ENCODE measurements at places on chromosomes 16 and 17.

GRCh38 chr16:84207879-84208278, 16.9 kb downstream of the ADAD2 start:
- no peak for DNase-seq

DNA sequence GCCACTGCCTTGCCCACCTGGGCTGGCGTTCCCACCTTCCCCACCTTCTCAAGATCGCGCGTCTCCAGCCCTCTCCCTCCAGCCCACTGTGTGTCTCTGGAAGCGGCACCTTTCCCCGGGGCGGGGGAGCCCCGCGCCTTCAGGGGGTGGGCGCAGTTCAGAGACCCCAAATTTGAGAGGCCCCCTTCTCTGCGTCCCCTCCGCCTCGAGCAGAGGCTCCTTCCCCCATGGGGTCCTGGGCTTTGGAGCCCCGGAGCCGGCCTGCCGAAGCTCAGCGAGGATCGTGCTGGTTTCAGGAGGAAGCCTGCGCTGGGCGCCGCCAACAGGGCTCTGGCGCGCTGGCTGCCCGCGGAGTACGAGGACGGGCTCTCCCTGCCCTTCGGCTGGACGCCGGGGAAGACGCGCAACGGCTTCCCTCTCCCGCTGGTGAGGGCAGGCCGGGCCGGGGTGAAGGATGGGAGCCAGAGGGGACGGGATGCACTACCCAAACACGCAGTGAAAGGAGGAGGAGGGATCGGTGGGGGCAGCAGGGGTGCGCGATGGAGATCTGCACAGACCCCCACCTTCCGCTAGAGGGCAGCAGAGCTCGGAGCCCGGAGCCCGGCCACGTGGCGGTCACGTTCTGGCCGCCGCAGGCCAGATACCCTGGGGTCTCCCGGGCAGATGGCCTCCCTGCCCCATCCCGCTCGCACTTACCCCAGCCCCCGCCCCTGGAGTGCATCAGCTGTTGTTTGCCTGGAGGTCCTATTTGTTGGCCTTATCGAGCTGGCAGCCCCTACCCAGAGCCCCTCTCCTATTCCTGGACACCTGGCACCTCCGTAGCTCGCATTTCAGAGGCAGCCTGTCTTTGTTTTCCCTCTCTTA, 11.1 kb downstream of the LPO start:
- DNase-seq, result peak; percentile 71

DNA sequence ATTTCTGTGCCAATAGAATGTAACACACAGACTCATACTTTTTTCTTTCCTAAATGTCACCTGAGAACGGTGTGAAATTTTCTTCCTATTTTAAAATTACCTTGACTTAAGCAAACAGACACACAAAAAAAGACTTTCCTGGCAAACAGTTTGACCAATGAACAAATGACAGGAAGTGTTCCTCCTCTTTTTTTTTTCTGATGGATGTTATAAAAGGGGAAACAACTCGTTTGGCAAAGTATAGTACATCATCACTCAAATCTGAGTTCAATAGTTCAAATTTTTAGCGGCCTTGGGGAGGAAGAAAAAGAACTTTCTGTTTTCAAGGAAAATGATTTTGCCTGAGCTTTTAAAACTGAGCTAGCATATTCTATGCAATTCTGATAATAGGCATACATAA, 19.8 kb downstream of the HS3ST3A1 start:
- no peak for DNase-seq

GRCh38 chr16:64730261-64730660, 391.6 kb downstream of the CDH11 start:
- no peak for DNase-seq

DNA sequence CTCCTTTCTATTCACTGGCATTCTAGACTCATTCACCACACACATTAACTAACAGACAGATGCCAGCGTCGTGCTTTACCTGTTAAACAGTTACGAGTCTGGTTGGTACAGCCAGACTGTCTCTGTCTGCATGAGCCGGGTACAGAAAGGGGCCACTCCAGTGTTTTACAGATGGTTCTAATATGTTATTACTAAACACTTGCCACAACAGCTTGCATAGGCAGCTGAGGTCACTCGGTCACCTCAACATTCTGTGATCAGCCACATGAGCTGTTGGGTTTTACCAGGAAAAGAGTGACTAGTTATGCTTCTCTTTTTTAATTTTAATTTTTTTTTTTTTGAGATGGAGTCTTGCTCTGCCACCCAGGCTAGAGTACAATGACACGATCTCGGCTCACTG, 25.2 kb downstream of the CD300A start:
- no peak for DNase-seq

DNA sequence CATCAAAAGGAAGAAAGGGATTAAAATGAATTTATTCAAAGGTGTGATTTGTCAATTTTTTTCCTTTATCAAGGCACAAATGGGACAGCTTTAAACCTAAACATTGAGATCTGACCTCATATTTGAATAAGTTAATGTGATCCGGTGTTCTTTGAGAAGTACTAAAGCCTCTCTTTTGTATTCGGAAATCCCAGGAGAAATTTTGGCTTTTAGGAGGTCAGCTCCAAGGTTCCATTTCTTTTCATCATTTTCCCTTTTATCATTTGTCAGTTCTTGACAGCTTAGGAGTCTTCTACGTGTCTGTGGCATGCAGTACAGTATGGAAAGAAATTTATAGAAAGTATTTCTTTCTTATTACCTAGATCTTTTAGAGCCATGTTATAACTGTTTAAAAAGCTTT, 873.4 kb upstream of the CDH8 start:
- no peak for DNase-seq

DNA sequence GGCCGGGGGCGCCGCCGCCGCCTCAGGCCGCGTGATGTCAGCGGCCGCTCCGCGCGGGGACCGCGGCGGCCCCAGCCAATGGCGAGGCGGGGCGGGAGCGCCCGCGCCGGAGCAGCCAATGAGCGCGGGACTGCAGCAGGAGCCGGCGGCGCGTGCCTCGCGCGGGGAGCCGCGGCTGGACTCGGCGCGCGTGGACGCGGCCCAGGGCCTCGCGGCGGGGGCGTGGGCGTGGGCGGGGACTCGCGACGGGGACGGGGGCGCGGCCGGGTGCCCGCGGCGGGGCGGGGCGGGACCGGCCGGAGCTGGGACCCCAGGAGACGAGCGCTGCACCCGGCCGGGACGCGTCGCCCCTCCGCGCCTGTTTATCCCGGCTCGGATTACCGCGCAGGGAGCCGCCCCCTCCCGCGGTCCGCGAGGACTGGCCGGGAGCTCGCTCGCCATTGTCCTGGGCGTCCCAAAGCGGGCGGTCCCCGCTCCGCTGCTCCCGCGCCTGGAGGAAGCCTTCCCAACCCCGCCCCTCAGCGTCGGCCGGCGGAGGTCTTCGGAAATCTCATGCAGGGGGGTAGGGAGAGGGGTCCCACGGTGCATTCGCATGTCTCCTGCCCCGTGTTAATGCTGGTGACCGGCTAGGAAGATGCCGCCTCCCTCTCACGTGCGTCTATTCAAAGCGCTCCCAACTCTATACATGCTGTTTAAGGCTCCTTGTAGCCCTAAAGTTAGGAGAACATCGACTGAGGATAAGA, at the start of gene RNF157:
RNF157 (minus strand) TSS at position 33 of the 743 bp plus-strand sequence. CDS start 253 bp downstream, outside the sequence.
- DNase-seq, result peak; percentile 65

GRCh38 chr17:75142236-75142971, 10.9 kb upstream of the NT5C start:
- DNase-seq, result no peak

DNA sequence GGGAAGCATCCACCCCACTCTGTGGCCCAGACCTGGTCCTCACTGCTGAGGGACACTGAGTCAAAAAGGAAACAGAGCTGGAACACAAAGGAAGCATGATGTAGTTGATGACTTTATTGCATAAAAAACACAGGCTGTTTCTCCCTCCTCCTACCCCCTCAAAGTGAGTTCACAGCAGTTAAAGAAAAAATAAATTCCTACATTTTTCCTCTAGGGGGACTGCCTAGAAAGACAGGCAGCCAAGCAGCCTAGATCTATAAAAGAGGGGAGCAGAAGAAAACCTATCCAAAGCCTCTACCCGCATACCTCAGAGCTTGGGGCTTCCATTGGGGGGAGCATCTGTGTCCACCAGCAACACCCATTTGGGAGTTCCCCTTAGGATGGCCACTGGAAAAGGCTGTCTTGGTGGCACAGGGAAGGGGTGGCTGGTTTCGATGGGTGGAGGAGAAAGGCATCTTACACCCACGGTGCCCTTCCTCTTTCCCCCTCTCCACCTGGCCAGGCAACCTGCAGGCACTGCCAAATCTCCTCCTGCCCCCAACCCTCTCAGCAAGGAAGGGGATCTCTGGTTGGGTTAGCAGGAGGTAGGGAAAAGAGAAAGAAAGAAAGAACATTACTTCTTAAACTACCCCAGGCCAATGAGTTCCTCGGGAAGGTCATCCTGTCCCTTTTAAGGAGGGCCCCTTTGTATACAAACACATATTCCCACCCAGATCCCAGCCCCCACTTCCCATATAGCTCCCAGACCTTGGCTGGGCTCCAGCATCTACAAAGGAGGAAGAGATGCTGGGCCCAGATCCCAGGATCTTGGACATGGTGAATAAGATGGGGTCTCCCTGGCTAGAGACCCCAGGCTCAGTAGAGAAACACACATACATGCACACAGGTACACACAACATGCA, 4.0 kb upstream of the SCRN2 start:
- DNase-seq, result no peak

DNA sequence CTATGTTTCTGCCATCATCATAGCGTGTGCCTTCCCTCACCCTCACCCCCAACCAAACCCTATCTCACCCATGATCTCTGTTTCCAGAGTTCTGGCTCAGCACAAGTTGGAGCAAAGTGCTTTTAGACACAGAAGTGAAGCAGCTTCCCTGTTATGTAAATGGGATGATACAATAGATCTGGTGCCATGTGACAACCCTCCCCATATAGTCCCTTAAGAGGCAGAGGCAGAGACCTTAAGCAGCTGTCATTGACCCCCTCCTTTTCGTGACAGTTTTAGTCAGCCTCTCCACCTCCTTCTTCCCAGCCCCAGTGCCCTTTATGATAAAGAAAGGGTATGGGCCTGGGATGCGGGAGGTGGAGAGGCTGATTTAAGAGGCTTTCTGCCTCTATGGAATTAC, 40.3 kb upstream of the MED13 start:
- no peak for DNase-seq

DNA sequence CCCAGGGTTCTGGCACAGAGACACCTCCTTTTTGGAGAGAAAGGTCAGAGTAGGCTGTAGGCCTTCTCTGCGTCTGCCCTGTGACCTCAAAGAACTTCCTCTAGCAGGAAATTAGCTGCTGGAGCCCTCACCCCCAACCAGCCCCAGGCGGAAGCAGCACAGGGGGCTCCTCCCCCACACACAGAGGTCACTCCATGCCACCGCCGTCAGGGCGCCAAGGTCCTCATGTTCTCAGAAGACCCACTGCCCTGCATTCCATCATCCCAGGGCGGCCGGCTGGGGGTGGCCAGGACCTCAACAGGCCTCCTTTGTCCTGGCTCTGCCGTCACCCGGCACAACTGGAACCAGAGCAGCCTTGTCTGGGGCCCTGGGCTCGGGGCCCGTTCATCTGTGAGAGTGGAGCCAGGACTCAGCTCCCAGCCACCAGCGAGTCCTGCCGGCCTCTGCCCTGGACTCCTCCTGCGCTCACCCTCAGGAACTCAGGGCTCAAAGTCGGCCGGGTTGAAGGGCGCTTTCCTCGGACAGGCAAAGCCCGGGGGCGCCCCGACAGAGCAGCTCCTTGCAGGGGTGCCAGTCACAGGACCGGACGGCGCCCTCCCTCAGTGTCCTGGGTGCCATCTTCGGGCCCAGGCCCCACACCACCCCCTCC, 1.2 kb downstream of the TMC6 start:
- DNase-seq, result peak; percentile 44

GRCh38 chr17:64718058-64718457, 56.0 kb upstream of the SMURF2 start:
- no peak for DNase-seq

DNA sequence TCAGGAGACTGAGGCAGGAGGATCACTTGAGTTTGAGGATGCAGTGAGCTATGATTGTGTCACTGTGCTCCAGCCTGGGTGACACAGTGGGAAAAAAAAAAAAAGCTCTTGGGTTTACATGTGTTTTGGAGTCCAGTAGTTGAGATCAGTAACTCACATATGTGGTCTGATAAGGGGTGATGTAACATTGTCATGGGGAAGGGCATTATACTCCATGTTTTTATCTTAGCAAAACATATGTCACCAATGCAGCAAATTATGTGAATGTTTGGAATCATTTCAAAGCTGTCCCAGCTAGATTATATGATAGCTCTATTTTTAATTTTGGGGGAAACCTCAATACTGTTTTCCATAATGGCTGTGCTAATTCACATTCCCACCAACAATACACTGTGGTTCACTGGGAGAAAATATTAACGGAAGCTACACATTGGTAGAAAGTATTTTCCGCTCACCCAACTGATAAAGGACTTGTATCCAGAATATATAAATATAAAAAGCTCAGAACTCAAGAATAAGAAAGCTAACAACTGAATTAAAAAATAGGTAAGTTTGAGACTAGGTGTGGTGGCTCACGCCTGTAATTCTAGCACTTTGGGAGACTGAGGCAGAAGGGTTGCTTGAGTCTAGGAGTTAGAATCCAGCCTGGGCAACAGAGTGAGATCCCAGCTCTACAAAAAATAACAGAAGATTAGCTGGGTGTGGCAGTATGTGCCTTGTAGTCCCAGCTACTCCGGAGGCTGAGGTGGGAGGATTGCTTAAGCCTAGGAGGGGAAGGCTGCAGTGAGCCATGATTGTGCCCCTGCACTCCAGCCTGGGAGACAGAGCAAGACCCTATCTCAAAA, 224.1 kb upstream of the TBX2 start:
- no peak for DNase-seq

DNA sequence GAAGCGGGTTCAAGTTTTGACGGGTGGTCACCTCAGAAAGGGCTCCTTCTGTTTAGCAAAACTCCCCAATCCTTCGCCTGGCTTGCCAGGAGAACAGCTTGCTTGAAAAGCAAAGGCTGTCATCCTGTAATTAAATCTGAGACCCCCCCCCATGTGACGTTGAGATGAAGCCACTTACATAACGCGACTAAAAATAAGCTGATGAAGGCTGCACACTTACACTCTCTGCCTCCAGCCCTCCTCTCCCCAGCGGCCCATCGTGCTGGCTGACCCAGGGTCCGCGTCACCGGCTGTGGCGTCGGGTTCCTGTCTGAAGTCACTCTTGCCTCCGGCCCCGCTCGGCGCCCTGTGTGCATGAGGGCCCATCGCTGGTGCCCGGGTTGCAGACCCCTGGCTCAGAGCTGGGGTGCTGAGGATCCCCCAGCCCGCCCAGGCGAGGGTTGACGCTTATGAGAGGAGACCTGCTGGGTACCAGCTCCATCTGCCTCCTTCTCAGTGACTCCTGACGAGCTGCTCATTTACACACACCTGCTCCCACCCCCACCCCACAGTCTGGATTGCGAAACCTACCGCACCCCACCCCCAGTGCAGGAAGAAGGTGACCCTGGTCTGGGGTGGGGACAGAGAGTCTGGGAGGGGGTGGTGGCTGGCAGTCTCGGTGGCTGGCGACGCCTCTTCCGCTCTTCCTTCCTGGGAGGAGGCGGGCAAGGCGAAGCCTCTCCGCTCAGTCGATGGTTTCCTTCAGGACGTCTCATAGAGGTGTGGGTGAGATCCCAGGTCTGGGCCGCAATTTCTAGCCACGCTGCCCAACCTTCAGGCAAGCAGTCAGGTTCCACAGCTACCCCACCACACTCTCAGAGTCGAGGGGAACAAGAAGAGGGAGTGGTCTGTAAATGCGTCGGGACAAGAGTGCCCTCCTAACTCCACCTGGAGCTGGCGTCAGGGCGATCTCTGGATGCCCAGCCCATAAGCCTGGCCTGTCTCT, 3.1 kb upstream of the BAIAP2 start:
- no peak for DNase-seq

- no peak for DNase-seq
These were observed 715.0 kb upstream of the CDH8 start for GRCh38 chr16:62751218-62751617.

Data from stimulated activated CD4-positive, alpha-beta T cell treated with anti-CD3 and anti-CD28 coated beads, Interleukin-4, amount 100 ng/mL, for 4 hours (primary cell).